Stimulated activated CD8-positive, alpha-beta memory T cell treated with anti-CD3 and anti-CD28 coated beads, Interleukin-15, amount 100 ng/mL, for 48 hours (primary cell): ENCODE measurements at places on chromosomes 12 and 14.
A peak's percentile ranks its signal among the peaks of the same experiment; 100 is the strongest.

DNA sequence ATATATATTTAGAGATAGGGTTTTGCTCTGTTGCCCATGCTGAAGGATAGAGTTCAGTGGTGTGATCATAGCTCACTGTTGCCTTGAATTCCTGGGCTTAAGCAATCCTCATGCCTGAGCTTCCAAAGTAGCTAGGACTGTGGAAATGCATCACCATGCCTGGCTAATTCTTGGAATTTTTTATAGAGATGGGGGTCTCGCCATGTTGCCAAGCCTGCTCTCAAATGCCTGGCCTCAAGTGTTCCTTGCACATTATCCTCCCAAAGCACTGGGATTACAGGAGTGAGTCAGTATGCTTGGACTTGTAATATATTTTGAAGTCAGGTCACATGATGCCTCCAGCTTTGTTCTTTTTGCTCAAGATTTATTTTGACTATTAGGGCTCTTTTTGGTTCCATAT, 178.0 kb downstream of the RPAP3 start:
- no peak for DNase-seq

DNA sequence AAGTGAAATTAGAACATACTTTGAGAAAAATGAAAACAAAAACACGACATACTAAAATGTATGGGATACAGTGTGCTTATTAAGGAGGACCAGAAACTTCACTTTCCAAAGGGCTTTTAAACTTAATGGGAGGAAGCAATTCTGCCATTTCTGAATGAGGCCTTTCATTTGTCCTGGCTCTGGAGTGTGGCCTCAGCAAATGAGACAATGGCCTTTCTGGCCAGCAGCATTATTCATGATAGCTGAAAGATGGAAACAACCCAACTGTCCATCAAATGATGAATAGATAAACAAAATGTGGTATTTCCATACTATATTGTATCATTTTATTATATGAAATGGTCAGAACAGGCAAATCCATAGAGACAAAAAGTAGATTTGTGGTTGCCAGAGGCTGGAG, 338.6 kb downstream of the CEP128 start:
- DNase-seq: no peak

DNA sequence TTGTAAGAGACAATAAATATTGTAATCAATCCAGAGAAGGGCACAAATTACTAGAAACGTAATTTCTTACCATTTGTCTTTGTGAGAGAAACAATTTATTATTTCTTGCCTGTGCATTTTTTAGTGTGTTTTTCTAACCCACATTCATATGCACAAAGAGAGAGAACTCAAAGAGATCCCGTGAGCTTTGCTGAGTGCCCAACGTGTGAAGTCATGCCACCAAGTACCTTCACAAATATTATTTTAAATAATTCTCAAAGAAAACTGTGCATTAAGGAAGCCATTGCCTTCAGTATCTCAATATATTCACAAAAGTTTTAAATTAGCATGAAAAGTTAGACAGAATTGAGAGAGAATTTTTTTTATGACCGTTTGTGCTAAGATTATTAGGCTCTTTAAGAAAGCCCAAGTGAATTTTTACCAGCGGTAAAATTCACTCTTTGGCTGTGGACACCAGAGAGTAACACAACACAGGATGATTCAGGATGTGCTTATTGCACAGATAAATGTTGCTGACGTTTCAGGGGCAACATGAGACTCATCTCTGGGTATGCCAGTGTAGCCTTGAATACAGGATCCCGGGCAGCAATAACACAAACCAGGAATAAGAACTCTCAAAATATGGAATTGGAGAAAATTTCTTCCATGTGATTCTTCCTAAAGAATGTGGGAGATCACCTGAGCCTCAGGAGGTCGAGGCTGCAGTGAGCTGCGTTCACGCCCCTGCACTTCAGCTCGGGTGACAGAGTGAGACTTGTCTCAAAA, 2.9 kb downstream of the ARHGDIB start:
- DNase-seq: no peak

DNA sequence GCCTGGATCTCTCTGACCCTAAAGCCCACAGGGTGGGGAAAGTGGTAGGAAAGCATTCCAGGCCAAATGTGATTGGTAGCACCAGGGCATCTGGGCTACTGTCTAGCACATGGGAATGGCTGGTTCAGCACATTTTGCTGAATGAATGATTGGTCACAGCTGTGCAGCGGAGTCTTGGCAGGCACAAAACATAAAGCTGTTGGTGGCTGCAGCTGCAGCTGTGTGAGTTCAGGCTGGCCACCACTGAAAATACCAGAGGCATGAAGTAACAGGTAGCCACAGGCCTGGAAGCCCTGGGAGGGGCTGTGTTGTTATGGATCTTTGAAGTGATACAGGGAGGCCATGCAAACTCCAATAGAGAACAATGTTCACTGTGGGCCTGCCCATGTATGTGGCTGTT, 72.7 kb downstream of the MYRFL start:
- DNase-seq: no peak

- no peak for DNase-seq
These were observed 197.0 kb upstream of the AMIGO2 start for GRCh38 chr12:47276621-47277309.

DNA sequence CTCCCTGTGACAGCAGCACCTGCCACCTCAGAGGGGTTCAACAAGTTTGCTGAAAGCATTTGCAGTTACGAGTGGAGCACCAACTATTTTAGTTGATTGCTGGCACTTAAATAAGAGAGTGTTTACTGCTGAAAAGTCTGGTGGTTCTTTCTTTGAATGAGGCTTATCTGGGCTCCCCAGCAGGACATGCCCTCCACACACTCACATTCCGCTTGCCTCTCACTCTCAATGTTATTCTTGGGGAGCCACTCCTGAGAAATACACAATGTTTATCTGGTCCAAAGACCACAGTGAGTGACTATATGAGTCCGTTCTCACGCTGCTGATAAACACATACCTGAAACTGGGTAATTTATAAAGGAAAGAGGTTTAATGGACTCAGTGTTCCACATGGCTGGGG, 31.9 kb downstream of the NT5DC3 start:
- DNase-seq: no peak

DNA sequence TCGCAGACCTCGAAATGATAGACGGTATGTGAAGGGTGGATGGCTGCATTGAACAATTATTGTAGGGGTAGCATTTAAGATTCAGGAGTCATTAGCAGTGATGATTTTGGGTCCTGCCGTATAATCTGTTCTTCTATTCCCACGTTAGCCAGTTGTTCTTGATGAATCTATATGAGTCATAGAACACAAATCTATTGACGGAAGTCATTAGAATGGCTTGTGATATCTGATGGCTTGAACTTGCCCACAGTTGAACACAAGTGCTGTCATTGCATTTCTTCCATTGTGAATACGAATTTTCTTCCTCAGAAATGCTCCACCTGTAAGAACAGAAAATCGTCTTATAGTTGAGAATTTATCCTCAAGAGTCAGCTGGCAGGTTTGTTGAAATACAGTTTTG, 1.9 kb downstream of the SRSF5 start:
- no peak for DNase-seq

- DNase-seq: no peak
These were observed 134.1 kb upstream of the VRK1 start for GRCh38 chr14:96663076-96663475.

DNA sequence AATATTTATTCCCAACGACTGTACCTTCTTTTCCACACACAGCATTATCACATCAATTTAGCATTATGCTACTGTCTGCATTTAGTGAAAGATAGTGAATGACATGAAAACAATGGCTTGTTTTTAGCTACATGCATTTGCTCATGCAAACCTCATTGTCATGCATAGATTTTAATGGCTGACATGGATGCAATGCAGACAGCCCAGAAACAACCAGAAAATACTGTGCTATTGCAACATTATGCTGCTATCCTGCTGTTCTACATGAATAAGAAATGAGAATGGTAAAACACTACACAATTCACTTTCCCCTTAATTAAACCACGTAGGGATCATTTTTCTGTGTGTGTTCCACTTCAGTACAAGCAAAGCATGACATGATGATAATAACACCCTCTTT, 90.8 kb downstream of the LIN7A start:
- DNase-seq: no peak

- DNase-seq: no peak
These were observed 155.4 kb upstream of the NEDD1 start for GRCh38 chr12:96751626-96752025.

DNA sequence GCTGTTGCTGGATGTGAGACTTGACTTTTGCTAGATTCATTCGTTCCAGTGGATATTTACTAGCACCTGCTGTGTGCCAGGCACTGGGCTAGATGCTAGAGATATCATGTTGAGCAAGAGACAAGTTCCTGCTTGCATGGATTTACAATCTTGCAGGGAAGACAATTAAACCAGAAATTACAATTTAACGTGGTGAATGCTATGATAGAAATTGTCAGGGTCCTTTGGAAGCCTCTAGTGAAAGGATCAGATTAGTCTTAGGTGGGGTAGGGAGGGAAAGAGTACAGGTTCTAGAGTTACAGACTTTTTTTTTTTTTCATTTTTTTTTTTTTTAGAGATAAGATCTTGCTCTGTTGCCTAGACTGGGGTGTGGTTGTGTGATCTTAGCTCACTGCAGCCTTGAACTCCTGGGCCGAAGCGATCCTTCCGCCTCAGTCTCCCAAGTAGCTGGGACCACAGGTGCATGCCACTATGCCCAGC, 36.7 kb downstream of the SPATS2 start:
- DNase-seq: no peak

GRCh38 chr14:79834868-79835267, 376.4 kb downstream of the DIO2 start:
- no peak for DNase-seq

- no peak for DNase-seq
These were observed 182.6 kb downstream of the ETV6 start for GRCh38 chr12:11832093-11832492.

DNA sequence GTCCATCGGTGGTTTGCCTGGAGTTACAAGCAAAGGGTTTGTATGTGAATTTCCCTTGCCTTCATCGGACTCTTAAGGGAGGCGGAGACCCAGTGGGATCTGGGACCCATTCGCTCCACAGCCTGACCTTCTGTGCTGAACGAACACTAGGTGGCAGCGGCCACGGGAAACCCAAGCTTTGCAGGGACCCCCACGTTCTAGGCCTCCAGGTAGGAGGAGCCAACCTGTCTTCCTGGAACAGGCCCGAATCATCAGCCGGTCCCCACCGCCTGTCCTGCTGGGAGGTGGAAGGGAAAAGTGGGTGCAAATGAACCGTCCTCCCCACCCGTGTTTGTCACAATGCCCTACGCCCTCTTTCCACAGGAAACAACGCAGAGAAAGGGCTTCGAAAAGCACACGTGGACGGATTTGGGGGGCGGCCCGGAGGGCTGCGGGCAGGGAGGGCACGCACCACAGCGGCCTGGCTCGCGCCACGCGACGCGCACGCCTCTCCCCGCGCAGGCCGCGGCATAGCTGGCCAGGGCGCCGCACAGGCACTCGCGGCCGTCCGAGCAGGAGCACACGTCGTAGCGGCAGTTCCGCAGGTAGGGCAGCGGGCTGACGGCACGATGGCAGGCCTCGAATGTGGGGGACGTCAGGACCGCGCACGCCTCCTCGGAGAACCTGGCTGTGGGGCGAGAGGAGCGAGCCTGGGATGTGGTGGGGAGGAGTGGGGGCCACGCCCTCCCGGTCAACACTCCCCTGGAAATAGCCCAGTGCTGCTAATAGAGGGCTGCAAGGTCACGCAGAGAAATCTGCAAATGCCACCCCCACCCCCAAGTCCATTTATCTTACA, 67.8 kb downstream of the VWF start:
- no peak for DNase-seq

- no peak for DNase-seq
These were observed 5.9 kb upstream of the CRIP2 start for GRCh38 chr14:105468621-105469241.

GRCh38 chr14:72443991-72444441, 449.9 kb downstream of the DPF3 start:
- DNase-seq: peak; percentile 25

DNA sequence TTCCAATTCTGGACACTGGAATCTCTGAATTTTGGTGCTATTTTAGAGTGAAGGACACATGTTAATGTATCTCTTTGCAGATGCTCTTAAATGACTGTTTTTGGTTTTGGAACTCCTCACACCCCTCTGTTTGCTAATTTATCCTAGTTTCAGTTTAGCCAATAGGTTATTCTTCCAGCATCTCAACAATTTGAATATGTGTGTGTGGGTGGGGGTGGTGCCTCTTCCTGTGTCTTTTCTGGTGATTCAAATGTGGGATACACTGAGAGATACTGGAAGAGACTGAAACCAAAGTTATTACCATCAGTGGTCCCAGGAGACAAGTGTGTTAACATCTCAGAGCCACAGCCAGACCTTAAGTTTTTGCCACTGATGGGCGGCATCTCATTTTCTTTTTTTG, 1317.4 kb upstream of the TMEM132C start:
- no peak for DNase-seq

- no peak for DNase-seq
These were observed 11.8 kb upstream of the DUSP6 start for GRCh38 chr12:89364058-89364457.

- DNase-seq: no peak
These were observed 18.6 kb downstream of the AKAP3 start for GRCh38 chr12:4630262-4630661.

GRCh38 chr12:112967858-112968257, 10.5 kb upstream of the OAS2 start:
- no peak for DNase-seq

DNA sequence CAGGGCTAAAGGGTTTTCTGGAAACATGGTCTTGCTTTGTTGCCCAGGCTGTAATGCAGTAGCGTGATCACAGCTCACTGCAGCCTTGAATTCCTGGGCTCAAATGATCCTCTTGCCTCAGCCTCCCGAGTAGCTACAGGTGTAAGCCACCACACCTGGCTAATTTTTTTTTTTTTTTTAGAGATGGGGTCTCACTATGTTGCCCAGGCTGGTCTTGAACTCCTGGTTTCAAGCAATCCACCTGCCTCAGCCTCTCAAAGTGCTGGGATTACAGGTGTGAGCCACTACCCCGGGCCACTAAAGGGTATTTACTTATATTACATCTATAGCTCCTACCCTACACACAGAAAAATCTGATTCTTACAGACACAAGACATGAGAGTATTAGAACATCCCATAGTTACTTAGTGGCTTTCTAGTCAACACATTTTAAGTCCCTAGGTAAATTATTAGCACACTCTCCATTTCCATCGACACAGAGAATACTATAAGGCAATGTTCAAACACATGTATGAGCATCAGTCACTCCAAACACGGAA, 6.2 kb upstream of the DCAF11 start:
- no peak for DNase-seq

DNA sequence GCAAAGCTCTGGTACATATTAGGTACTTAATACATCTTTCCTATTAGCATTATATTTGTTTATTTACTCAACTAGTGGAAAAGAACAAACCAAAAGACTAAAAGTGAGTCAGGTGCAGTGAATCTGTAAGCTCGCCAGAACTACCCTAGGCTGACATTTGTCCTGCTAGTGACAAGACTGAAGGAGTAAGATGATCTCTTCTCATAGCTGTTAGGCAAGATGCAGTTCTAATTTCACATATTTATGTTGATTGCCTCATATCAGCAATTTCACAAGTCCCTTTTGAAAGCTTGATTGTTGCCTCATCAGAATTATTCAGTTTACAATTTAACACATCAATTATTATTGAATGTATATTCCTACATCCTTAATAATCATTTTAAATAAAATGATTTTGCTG, 293.0 kb upstream of the NAV3 start:
- DNase-seq: no peak

GRCh38 chr12:117330441-117331113, 30.8 kb downstream of the NOS1 start:
- DNase-seq: no peak

GRCh38 chr12:124374567-124374966, 79.7 kb downstream of the RFLNA start:
- no peak for DNase-seq
